ENCODE measurements at places on chromosomes 1 and 21. TPM values are rescaled to one million over a fixed set of nuclear protein-coding genes. Genes with fewer than 3 reads are reported as not detected.

Gene SPRR1B
- total RNA-seq: not detected

Gene C1orf146
- not detected for total RNA-seq

Gene LYPD8
- total RNA-seq: not detected

DNA sequence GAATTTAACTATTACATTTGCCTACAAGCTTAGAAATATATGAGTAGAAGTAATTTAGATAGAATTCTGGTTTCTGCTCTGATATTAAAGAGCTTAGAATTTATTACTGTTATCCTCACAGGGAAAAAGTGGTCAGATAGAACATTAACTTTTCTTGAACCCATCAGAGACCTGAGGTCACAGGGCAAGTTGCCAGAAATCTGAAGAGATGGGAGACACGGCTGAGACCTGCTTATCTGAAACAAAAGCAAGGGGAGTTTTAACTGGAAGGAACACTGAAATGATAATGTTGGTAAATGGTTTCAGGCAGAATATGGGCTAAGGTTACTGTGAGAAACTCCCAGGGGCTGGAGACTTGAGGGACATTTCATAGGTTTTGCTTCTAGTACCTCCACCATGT is 28.0 kb upstream of the USP25 start:
- no peaks in the 10 kb centered on the region for H3K36me3 ChIP-seq
- H3K27me3 ChIP-seq: no peaks in the 10 kb centered on the region
- H3K4me1 ChIP-seq: no peaks in the 10 kb centered on the region

GRCh38 chr1:37851262-37851661 is 8.1 kb downstream of the MTF1 start:
- H3K36me3 ChIP-seq: peaks cover 27% of the 10 kb centered on the region
- peaks cover 47% of the 10 kb centered on the region for H3K4me1 ChIP-seq

GRCh38 chr1:99062192-99062591 is 57.5 kb upstream of the PLPPR5 start:
- DNase-seq: no peak
- peaks cover 10% of the 10 kb centered on the region for H3K27me3 ChIP-seq
- H3K4me3 ChIP-seq: no peak overlapping the region
- H3K4me1 ChIP-seq: no peaks in the 10 kb centered on the region
